ENCODE measurements at places on chromosomes 5 and 9.

GRCh38 chr5:88952996-88953643 lies 70.1 kb upstream of the MEF2C start:
- DNase-seq: no peak

DNA sequence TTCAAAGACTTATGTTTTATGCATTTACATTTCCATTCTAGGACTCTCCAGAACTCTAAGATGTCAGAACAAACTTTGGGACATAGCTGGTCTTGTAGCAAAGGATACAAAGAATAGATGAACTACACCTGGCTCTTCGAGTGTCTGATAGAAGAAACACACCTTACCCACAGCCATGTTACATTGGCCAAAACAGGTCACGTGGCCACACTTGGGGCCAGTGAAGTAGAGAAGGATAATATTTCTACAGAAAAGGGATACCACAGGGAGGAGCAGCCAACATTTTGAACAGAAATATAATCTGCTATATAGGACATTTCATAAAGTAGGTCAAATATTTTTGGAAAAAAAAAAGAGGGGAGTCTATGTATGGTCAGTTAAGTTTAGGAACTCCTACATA lies 22.7 kb upstream of the LIFR start:
- no peak for DNase-seq

- DNase-seq: peak; percentile 26
These were observed 63.8 kb downstream of the ANGPTL2 start for GRCh38 chr9:127058645-127059021.

GRCh38 chr5:171770153-171770552 lies 15.5 kb upstream of the SMIM23 start:
- DNase-seq: no peak

- DNase-seq: no peak
These were observed 122.7 kb upstream of the TNC start for GRCh38 chr9:115240676-115241075.

DNA sequence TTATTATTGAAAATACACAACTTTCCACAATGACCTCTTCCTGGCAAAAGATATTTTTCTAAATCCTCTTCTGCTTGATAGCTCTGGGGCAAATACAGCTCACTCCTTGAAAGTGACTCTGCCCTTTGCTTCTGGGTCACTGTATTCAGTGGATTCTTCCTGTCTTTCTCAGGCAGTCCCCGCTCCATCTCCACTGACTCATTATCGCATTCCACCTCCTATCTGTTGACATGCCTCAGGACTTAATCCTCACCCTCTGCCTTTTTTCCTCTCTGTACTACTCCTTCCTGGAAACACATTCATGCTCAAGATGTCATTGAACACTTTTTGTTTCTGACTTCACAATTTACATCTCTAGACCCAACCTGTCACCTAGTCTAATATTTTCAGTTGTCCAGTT lies 8.4 kb upstream of the RGS7BP start:
- DNase-seq: no peak
